Activated gamma-delta T cell (primary cell): ENCODE measurements at places on chromosomes 1 and 21.

DNA sequence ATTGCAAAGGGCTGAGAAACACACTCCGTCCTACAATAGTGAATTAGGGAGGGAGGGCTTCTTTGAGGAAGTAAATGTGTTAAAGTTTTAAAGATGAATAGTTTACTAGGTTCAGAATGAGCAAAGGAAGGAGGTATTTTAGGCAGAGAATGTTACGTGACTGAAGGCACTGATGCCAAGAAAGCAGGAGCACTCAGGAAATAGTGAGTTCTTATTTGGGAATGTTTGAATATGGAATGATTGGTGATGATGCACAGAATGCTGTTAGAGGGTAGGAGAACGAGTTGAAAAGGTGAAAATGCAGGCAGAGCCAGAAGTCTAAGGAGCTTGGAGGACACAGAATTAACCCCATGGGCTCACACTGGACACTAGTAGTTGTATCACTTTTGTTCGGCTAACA, 108.0 kb downstream of the NRIP1 start:
- no peak for DNase-seq

DNA sequence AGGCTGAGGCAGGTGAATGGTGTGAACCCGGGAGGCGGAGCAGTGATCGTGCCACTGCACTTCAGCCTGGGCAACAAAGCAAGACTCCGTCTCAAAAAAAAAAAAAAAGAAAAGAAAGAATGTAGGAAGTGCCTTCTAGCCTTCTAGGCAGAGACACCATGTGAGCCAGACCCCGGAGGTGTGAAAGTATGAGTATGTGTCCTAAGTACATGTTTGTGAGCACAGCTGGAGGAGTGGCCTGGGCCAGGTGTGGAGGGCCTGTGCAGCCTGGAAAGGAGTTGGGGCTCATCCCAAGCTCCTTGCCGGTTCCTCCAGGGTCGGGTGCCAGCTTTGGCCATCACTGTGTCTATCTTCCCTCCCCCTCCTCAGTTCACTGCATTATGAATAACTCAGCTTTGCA, 13.0 kb downstream of the SOX13 start:
- DNase-seq, result no peak

- DNase-seq, result no peak
Observed at GRCh38 chr1:55127827-55128343, 87.3 kb downstream of the USP24 start.

DNA sequence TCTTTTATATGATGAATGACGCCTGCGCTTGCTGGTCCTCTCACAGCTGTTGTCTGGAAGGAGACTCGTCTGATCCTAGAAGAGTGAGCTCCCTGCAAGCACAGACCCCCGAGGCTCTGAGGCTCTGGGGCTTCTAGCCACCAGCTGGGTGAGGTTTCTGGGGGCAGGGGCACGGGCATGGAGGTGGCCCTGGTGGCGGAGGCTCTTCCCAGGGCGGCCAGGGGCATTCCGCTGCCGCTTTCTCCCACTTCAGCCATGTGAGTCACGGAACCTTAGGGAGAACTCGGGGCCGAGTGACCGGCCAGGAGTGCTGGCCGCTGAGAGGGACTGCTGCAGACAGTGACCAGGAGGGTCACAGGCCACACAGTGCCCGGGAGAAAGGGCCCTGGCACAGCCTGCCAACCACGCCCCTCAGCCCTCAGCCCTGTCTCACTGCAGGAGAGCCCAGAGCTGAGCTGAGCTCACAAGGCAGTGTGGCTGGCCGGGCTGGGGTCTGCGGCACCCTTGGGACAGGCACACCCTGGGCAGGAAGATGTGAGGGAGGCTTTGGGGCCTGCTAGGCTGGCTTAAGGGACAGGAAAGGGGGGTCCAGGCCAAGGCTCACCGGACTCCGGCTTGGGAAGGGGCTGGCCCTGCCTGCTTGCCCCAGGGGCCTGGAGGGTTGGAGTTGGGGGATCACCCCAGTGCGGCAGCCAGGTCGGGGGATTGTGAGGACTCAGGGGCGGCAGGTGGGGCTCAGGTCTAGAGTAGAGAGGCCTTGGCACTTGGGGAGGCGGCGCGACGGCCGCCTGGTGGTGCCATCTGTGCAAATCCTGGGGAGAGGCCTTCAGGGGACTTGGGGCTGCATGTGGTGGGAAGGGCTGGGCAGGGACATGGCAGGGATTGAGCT, 35.7 kb downstream of the MORN1 start:
- no peak for DNase-seq

DNA sequence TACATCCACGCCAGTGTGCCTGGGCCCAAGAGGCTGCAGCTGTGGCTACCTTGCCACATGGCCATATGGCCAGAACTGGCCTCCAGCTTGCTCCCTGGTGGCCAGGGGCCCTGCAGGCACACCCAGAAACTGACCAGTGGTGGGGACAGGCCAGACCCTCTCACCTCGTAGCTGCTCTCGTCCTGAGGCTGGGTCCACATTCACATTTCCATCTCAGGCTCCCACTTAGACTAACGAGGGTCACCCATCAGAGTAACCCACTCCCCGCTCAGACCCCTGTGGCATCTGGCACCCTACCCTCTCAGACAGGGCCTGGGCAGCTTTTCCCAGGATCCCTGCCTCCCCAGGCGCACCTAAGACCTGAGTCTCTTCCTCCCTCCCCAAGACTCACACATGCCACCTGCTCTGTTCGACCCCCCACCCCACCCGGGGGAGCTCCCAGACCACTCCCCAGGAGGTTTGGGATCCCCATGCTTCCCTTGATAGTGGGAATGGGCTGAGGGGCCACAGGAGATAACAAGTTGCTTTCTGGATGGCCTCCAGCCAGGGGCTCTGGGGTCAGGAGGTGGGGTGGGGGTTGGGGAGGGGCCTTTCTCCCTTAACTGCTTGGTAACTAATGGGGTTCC, 21.3 kb upstream of the RNU1-4 start:
- DNase-seq, result no peak
